SW 1271 (cell line): ENCODE measurements at places on chromosomes 12 and 14.

- no peak for DNase-seq
Measured at GRCh38 chr14:61575551-61576150, 119.7 kb upstream of the HIF1A start.

GRCh38 chr14:68794130-68794850, 1.4 kb upstream of the ZFP36L1 start:
- DNase-seq, result peak; percentile 58

DNA sequence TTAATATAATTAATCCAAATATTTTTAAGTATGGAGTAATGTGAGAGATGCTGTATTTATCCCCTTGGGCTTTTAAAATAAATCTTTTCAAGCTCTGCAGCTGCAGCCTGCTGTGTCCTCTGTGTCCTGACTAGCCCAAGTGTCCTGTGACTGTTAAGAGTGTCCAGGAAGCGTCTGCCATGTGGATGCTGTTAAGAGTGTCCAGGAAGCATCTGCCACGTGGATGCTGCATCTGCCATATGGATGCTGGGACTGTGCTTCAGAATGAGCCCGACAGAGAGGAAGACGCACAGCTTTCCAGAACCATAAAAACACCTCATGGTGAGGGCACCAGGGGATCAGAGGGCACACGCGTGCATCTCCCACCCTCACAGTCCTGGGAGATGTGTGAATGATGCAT, 307.2 kb downstream of the ADGRD1 start:
- no peak for DNase-seq

DNA sequence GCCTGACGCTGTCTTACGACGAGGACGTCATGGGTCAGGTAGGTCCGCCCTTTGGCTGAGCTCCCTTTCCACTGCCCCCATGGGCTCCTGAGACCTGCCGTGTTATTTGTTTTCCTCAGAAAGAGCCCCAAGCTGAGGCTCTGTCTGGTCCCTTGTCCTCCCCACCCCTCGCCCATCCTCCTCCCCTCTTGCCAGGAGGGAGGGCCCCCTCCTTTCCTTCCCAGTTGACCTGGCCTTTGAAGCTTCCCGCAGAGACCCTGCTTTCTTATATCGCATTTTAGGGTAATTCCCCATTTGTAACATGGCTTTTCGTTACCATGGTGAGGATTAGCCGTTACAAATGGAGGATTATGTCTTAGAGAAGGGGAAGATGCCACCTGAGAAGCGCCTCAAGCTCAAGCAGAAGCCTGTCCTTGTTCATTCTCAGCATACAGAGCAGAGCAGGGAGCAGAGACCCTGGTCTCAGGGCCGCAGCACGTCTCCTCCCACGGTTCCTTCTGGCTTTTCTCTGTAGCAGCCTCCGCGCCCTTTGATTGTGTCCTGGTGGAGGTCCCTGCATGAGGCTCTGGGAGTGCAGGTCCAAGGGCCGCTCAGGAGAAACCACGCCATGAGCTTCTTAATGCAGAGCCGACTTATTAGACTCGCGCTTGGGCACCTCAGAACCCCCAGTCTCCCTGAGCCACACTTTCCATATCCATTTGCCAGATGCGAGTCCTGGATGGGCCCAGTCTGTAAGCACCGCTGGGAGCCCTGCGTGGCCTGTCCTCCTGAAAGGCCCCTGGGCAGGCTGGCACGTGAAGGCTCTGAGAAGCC, 47.2 kb downstream of the UBE3B start:
- DNase-seq, result no peak

- no peak for DNase-seq
Measured at GRCh38 chr12:108972358-108972757, 48.5 kb downstream of the SVOP start.

DNA sequence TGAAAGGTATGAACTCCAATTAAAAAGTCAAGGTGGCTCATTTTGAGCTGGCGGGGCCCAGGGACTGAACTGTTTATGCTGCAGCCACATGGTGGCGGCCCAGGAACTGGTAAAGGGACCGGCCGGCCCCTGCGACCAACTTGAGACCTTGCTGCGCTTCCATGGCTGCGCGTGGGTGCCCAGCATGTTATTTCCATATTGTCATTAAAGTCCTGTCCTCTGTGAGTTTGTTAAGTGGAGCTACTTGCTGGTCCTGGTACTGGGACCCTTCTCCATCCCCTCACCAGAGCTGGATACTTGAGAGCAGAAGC, 62.3 kb downstream of the BEGAIN start:
- no peak for DNase-seq

DNA sequence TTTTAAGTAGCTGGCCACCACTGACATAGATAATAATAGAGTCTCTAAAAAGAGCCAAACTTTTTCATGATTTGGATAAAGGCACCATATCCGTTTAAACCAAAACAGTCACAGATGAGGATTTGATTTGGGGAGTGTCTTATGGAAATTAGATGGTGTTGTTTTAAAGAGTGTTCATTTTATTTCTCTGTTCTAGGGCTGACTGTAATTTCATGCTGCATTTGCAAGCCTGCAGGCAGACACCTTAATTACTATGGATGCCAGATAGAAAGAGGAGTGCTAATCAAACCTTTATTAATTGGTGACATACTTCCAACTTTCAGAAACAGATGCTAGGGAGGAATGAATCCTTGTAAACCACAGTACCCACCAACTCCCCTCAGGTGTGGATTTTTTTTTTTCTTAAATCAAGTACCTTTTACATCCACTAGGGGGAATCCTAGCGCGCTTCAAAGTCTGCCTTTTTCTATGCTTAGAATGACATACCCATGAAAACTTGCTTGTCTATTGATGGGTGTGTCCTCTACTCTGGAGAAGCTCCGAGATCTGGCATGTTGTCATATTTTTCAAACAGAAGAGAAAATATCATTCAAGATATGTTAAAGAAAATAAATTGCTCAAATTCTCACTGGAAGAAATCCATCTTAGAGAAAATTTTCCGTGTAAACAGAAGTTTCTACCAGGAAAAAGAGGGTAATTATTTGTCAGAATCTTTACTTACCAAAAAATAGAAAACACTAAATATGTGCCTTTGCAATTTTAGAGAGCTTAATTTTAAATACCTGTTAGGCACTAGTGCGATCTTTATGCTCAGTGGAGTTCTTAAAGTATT, 14.2 kb upstream of the PLXNC1 start:
- DNase-seq, result no peak

DNA sequence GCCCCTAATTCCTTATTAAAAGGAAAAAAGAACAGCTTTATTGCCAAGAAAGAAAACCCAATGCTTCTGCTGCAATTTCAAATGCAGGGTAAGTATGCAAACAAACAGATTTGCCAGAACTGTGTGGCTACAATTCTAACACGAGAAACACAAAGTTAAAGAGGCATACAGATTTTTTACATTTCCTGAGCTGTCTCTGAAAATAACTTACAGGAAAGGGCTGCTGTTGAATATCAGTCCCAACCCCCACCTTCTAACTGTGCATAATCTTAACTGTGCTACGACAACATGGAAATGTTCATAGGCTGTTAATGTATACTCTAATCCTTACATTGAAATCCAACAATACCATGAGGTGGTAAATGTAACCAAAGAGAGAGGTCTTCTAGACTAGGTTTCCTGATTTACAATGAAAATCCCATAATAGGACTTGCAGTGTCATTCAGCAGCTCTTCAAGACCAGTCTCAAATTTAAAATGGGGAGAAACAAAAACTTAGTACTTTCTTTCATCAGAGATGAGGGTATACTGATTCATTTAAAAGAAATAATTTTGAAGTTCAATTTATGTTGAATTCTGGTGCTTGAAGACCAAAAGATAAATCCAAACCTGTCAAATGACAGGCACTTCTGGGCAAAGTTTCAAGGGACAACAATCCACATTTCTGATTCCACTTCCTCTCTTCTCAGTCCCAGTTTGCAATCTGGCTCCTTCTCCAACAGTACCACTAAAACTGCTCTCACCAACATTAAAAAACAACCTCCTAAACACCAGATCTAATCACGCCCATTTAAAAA, 14.4 kb downstream of the FGD6 start:
- no peak for DNase-seq

- no peak for DNase-seq
Measured at GRCh38 chr12:86473231-86473630, 217.0 kb upstream of the MGAT4C start.
